ENCODE measurements at places on chromosomes 3 and 15. TPM values are rescaled to one million over a fixed set of nuclear protein-coding genes. Genes with fewer than 3 reads are reported as not detected.

SIN3A gene
- total RNA-seq = 47.9 TPM

GRCh38 chr3:11088831-11089230 is 65.5 kb upstream of the HRH1 start:
- no peak for DNase-seq

- no peak for DNase-seq
Measured at GRCh38 chr3:190326361-190326760, 4.1 kb upstream of the CLDN1 start.

DNA sequence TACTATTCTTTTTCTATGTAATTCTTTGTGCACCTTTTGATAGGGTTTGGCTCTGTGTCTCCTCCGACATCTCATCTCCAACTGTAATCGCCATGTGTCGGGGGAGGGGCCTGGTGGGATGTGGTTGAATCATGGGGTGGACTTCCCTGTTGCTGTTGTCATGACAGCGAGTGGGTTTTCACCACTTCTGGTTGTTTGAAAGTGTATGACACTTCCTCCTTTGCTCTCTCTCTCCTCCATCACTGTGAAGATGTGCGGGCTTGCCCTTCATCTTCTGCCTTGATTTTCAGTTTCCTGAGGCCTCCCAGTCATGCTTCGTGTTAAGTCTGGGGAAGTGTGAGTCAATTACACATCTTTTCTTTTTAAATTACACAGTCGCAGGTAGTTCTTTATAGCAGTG is 225.8 kb upstream of the DPPA4 start:
- no peak for DNase-seq

All from posterior vena cava (tissue), 2 donors.